AG09319 (cell line): ENCODE measurements at places on chromosomes 12 and 14.

DNA sequence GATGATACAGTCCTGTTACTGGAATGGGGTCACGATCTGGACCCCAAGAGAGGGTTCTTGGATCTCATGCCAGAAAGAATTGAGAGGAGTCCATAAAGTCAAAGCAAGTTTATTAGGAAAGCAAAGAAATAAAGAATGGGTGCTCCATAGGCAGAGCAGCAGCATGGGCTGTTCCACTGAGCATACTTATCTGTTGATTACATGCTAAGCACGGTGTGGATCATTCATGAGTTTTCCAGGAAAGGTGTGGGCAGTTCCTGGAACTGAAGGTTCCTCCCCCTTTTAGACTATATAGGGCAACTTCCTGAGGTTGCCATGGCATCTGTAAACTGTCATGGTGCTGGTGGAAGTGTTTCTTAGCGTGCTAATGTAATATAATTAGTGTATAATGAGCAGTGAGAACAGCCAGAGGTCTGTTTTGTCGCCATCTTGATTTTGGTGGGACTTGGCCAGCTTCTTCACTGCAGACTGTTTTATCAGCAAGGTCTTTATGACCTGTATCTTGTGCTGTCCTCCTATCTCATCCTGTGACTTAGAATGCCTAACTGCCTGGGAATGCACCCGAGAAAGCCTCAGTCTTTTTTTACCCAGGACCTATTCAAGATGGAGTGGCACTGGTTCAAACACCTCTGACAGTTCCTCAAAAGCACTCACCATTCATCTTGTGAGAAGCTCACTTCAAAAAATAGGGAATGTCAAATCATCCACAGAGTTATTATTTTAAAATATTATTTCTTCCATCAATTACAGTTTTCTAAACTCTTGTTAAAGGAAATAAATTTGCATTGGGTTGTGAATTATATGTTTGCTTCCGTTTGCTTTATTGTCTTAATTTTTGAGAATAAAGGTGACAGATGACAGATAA lies 1358.8 kb upstream of the TMEM132C start:
- DNase-seq: no peak

- no peak for DNase-seq
Measured at GRCh38 chr12:106248312-106248845, 559 bp upstream of the CKAP4 start.

DNA sequence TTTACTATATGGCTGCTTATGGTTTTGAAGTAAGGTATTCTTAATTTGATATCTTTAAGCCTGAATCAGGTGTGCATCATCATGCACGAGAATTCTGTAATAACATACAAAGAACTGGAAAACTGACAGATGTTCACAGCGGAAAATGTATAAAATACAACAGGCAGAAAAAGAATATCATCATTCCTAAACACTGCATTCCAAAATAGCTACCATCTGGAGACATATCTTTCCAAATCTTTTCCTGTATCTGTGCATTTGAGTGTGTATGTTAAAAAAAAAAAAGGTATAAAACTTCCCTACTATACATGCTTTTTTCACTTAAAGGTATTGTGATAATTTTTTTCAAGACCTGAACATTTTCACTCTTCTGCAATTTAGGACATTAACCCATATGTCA lies 13.7 kb downstream of the PTPRO start:
- no peak for DNase-seq

- DNase-seq: no peak
Measured at GRCh38 chr12:132713123-132713522, 2.5 kb downstream of the PGAM5 start.
